ENCODE measurements at places on chromosomes 7 and 10.

DNA sequence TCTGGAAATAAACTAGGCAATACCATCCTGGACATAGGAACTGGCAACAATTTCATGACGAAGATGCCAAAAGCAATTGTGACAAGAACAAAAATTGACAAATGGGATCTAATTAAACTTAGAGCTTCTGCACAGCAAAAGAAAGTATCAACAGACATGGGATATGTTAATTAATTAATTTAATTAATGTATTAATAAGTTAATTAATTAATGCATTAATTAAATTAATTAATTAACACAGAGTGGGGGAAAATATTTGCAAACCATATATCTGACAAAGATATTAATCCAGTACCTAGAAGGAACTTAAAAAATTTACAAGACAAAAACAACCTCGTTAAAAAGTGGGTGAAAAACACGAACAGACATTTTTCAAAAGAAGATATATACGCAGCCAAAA is 83.6 kb downstream of the GCC1 start:
- DNase-seq = no peak

DNA sequence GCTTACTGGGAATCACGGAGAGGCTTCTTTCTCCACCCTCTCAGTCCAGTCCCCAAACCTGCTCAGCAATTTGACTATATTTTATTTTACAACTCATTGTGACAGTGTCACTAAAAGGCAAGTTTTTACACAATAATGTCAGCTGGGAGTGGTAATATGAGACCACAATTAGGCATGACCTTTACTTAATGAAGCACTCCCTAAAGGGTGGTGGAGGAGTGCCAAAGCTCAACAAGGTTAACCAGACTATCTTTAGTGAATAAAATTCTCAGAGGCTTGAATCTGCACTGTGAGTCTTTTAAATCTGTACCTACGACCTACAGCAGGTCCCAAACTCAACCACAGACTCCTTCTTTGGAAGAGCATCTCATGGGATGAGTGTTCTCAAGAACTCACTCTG is 215.6 kb downstream of the TAX1BP1 start:
- no peak for DNase-seq

GRCh38 chr7:103866919-103867318 is 122.5 kb downstream of the RELN start:
- no peak for DNase-seq

DNA sequence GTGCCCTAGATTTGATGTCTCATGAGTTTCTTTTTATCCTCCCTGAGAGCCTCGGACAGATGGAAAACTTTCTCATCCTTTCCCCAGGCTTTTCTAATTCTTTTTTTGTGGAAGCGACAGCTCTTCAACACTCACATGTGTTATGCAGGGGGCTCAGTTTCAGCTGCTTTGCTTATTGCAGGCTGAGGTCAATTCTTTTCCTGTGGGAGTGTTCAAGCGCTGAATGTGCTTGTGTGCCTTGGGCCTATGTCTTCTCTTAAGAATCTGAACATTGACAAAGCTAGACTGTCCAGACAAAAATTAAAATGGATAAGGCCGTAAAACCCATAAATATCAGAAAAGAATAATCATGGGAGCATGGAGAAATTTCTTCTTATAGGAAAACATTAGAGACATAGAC is 125.2 kb upstream of the STEAP4 start:
- DNase-seq = no peak

DNA sequence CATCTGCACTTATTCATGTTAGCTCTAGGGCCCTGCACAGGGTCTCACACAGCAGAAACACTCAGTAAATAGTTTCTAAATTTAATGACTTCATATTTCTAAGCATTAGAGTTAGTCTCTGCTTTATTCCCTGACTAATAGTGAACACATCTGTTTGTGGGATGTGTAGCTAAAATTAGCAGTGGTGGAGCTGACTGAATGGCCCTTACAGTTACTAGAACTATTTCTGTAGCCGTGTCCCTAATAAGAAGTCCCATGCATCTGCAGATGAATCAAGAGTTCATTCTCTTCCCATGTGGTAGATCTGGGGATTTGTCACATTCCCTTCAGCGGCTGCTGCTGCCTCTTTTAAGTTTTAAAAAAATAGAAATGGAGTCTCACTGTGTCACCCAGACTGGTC is 11.7 kb downstream of the MAP3K8 start:
- DNase-seq = no peak

GRCh38 chr7:148356303-148356702 is 234.3 kb upstream of the C7orf33 start:
- DNase-seq = no peak

DNA sequence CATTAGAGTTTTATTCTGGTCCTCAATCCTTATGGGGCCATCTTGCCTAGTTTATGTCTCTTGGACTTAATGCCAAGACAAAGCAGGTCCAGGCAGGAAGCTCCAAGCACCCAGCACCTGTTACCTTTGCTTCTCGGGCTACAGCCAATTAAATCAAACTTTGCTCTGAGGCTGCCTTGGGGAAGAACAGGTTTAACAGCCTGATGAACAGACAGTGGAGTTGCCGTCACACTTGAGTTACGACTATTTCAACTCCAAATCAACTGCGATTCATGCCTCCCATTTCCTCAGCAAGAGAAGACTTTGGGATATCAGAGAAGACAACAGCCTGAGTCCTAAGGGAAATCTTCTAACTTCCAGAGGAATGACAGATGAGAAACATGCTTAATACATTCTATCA is 62.2 kb downstream of the XPNPEP1 start:
- no peak for DNase-seq

DNA sequence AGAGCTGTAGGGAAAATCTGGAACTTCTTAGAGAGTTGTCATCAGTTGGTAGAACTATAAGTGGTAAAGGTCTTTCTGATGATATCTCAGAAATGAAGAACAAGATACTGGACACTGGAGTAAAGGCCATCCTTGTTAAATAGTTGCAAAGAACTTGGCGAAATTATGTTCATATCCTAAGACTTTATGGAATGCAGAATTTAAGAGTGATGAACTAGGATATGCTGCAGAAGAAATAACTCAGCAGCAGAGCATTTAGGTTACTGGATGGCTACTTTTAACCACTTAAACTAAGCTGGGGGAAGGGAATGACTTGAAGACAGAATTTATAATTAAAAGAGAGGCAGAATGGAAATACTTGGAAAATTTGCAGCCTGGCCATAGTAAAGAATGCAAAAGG is 23.7 kb downstream of the PTEN start:
- DNase-seq = no peak

- DNase-seq = no peak
Observed at GRCh38 chr10:92696606-92697383, 7.0 kb downstream of the HHEX start.

DNA sequence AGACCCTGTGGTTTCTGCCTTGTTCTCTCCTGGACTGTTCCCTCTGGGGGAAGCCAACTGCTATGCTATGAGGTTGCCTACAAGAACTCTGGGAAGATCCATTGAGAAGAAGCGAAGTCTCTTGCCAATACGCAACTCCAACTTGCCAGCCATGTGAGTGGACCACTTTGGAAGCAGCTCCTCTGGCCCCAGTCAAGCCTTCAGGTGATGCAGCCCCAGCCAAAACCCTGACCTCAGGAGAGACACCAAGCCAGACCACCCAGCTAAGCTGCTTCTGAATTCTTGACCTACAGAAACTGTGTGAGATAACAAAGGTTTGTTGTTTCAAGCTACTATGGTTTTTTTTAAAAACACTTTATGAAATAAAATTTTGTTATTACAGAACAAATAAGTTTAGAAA is 20.2 kb upstream of the MYL7 start:
- DNase-seq = no peak

- DNase-seq = no peak
Observed at GRCh38 chr10:108363576-108363975, 1199.1 kb upstream of the SORCS1 start.

GRCh38 chr10:95333997-95334804 is 43.4 kb upstream of the PDLIM1 start:
- no peak for DNase-seq

DNA sequence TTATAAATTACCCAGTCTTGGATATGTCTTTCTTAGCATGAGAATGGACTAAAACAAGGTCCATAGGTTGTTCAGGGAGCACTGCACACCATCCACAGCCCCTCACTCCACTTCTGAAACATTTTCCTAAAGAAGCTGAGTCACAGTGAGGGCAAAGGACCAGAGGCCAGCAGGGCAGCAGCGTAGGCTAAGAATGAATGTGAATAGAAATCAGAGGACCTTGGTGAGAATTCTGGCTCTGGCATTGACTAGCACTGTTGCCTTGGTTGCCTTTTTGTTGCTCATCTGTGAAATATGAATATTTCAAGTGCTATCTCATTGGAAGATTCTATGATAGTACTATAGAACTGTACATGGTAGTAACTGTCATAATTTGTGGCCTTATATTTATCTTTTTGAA is 41.7 kb upstream of the TOMM7 start:
- DNase-seq = no peak

- no peak for DNase-seq
Observed at GRCh38 chr7:139304517-139304916, 36.6 kb upstream of the FMC1 start.

- no peak for DNase-seq
Observed at GRCh38 chr7:69115788-69116187, 482.5 kb upstream of the AUTS2 start.

DNA sequence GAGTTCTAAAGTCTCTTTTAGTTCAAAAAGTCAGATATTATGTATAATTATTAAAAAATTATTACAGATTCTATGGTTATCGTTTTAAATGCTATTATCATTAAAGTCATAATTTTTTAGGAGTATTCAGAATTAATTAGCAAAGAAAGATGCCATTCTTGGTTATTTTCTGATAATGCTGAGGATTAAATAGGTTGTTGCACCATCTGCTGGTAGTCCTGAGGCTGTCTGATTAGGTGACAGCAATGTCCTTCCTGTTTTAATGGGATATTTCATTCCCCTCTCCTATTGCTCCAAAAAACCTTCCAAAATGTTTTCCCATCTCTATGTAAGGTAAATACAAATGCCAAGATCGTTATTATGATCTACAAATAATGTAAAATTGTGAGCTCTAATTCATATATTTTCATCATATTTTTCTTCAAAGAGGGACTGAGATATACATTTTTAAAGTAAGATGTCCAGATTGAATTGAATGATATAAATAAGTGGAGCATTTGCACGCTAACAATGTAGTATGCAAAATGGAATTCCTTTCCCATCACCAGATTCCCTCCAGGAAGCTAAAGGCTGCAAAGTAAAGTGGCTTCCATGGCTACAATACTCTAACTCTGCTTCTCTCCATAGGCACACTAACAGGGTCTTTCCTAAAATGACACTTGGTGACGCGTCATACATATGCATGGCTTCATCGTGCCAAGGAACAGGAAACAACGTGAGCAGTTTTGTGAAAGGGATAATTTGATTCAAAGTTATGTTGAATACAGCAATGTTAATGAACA is 58.8 kb upstream of the AKR1E2 start:
- DNase-seq = no peak

DNA sequence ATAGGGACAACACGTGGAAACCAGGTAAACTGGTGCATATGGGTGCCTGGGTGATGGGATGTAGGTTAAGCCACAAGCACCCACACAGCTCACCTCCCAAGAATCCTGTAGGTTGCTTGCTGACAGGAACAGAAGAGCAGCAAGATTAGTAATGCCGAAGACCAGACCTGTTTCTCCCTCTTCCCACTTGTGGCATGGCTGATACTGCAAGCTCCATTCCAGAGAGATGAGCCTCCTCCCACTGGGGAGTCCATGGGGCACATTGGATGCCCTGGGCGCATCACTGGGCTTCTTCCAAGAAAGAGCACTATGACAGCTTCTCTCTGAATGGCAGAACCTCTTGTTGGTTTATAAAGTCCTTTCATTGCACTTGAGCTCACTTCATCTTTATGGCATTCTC is 44.4 kb upstream of the LOXL4 start:
- no peak for DNase-seq

DNA sequence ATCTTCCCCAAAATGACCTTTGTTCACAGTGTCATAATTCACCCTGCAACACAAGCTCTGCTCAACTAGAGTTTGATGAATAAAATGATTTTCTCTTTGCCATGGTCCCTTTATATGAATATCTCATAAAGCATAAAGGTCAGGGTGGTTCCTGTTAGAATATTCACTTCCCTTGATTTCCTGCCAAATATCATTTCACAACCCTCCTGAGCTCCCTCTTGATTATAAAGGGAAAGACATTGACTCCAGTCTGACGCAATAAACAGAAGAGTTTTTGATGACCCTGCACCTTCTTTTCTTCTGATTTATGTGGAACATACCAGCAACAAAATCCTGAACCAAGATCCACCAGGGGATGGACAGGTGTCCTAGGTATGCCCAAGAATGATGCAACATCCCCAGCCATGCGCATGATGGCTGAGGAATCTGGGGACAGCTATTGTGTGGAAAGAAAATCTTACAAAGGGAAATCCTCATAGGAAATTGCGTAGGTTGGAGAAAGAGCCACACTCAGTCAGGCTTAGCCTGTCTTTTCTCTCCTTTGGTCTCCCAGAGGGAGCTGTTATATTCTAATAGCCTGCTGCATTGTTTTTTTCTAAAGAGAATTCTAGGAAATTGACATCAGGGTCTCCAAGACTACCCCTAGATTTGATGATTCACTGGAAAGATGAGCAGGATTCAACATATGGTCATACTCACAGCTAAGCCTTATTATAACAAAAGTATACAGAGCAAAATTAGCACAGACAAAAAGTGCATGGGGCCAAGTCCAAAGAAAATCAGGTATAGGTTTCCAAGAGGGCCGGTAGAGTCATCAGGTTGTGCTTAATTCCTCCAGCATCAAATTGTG is 18.8 kb downstream of the IFIT3 start:
- no peak for DNase-seq

DNA sequence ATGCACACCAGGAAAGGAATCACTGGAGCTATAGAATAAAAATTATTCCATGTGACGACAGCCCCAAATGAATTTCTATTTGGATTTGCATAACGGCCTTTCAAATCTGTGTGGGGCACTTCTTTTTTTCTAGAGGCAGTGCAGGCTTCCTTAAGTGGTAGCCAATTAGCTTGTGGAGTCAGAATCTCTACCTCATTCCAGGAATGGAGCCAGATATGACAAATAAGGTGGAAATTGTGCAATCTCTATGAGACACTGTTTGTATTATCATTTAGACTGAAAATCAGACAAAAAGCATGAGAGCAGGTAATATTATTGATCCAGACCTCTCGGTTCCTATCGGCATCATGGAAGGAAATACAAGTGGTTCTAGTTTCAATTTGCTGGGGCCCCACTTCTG is 78.7 kb downstream of the BEND7 start:
- no peak for DNase-seq

DNA sequence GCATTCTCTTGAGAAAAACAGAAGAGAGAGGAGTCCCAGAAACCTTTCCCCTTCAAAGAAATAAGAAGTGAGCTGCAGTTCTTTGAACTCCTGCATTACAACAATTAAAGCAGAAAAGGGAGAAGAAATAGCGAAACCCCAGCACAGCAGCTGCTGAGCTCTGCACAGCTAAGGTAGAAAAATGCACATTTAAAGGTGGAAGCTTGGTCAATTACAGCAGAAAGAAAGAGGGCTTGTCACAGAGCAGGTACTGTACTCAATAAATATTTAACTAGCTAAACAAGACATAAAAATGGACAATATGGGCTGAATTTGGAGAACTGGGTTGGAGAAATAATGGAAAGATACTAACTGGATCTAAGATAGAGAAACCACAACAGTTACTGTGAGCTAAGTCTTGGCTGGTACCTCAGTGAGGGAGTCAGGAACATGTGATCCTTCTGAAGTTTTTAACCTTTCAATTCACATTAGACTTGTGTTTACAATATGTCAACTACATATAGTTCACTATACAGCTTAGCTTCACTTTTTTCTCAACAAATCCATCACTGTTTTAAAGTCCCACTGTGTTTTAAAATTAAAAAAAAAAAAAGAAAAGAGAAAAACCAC is 332.5 kb downstream of the ELMO1 start:
- DNase-seq = no peak
